Cortex of kidney (tissue), 1 donor: ENCODE measurements at places on chromosomes 11 and 22.
A peak's percentile ranks its signal among the peaks of the same experiment; 100 is the strongest.

DNA sequence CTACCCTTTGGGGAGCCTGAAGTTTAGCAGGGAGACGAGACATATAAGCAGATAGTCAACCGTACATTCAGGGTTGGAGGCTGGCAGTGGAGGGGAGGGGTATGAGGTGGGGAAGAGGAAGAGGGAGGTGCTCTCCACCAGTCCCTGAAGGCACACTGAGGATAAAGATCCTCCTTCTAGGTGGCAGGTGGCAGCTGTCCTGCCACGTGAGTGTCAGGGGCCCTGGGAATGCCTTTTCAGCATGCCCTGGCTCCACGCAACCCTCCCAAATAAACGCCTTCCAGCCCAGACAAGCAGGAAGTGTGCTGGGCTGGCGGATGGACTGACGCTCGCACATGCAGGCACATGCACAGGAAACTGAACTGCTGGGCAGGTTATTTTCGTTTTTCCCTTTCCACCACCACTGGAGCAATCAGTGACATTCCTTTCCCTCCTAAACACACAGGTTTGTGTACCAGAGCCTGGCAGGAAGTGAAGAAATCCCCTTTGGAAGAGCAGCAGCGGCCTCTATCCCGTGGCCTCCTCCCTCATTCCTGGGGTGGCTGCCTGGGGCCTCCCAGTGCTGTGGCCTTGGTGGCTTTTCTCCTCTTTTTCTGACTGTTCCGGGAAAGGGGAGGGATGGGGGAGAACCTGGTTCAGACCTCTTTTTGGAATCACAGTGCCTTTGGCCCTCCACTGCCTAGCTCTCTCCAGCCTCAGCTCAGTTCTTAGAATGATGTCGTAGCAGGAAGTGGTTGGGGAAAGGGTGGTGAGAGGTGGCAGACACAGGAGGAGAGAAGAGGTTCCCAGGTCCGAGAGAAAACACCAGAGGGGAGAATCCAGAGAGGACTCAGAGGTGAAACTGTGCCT, 157.0 kb upstream of the TIMP3 start:
- DNase-seq = no peak

GRCh38 chr22:47439643-47440265, 677.3 kb downstream of the TBC1D22A start:
- DNase-seq = no peak

DNA sequence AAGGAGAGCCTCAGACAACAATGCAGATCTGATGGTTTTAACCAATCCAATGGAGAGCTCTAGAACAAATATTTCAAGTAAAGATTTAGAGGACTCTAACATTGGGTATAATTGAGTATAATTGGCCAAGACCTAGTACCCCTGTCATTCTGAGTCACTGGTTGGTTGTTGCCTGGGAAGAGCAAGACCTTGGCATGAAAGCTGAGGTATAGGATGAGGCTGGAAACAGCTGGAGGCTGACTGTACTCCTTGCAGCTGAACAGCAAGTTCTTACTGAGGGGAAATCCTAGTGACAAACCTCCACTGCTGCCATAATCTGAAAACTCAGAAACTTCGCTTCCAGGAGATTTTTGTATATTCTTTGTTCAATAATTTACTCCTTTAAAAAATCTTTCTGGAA, 54.3 kb upstream of the MUC15 start:
- no peak for DNase-seq

DNA sequence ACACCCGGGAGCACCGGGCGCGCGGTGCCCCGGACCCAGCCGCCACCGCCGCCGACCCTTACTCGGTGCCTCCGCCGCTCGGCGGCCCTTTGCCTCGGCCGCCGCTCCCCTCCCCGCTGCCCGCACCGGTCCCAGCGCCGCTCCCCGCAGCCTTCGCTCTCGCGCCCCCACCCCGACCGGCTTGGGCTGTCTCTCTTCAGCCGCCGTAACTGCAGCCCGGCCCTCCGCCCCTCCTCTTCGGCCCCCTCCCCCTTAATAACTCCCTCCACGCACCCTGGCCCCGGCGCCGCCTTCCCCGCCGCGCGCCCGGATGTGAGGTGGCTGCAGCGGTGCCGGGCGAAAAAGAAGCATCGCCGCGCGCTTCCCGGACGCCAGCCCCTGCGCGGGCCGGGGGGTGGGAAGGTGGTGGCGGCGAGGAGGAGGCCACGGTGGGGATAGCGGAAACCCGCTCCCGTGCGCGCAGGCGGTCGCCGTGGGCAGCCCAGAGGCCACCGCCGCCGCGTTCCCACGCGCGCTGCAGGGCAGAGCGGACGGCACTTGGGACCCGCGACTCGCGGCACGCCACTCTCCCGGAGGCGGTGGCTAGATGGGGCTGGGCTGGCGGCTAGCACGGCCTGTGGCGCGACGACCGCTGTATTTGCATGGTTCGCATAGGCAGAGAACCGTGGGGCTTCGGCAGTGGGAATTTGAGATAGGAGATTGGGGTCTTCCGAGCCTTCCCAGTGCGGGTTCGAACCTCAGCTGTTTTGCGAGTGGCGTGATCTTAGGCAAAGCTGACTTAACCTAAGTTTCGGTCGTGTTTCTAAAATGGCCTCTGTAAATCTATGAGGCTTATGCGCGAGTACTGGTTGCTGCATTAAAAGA, at the start of gene EIF4ENIF1:
TSS of gene EIF4ENIF1 (minus strand) at position 211 of the 864 bp plus-strand sequence. CDS start 1,124 bp downstream, outside the sequence.
- DNase-seq = peak; percentile 49

DNA sequence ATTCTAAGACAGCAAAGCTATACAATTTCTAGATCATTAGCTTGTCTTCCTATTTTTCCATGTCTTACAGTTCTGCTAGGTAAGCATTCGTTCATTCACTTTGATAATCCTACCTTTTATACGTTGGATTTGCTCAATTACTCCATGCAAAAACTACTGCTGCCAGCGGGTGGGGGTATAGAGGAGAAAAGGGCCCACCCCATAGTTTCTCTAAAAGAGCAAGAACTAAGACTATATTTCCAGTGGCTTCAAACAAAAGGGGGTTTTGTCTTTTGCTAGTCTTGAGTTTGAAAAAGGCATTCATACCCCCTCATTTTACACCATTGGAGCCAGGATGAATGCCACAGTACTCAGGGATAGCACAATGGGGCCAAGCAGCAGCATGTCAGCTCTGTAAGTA, 155.7 kb downstream of the WT1 start:
- no peak for DNase-seq

- no peak for DNase-seq
Observed at GRCh38 chr11:86070142-86071056, 1.5 kb upstream of the PICALM start.

DNA sequence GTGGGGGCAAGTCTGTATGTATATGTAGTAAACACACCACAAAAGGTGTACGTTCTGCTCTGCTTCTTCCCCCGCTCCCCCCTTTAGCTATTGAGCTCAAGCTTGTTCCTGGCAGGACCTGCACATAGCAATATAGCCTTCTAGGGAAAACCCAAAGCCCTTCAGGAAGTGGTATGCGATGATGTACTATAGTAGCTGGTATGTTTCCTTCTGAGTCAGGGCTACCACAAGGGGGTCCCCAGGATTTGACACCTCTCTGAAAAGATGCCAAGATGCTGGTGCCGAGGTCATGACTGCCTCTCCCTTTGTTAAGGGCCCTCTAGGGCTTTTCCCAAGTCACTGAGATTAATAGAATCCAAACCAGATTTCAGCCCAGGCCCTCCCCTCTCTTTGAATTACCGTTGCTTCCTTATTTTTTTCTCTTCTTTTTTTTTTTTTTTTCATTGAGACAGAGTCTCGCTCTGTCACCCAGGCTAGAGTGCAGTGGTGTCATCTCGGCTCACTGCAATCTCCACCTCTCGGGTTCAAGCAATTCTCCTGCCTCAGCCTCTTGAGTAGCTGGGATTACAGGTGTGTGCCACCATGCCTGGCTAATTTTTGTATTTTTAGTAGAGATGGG, 268.4 kb downstream of the ETS1 start:
- DNase-seq = no peak

- no peak for DNase-seq
Observed at GRCh38 chr22:23237201-23237798, 57.0 kb downstream of the BCR start.

GRCh38 chr11:64947208-64947814, 11.6 kb upstream of the GPHA2 start:
- no peak for DNase-seq

DNA sequence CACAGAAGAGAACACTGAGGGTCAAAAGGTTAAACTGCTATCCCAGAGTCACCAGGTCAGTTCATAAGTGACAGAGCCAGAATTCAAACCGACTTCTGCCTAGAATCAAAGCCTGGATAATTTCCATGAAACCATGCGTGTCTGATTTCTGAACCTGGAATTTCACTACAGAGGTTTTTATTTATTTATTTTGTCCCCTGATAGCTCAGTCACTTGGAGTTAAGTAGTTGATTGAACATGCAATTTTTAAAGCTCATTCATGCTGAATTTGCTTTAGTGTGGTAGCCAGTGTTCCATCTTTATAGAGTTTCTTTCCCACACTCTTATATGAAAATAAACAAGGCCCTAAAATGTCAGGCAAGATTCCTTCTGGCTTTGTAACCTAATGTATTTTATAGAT, 93.2 kb downstream of the NAV2 start:
- no peak for DNase-seq

DNA sequence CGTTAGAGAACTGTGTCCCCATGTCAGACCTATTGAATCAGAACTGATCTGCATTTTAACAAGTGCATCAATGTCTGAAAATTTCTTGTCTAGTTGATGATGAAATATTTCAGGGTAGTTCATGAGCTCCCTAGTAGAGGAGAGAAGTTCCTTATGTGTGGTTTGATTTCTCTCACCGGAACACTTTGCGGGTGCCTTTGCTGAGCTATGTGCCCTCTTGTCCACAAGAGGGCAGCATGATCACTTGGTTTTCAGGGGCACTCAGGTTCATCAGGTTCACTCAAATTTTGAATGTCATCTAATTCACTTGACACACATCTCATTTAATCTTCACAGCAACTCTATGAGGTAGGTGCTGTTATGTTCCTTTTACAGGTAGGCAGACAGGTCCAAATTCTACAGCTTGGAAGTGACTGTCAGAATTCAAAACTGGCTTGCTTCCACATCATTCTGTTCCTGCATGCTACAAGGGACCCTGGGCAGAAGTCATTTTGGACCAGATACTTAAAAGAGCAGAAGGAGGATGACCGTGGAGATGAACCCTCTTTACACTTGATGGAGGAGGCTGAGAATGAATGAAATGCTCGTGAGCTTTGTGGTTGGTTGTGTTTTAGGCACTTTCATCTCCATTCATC, 55.6 kb downstream of the P4HA3 start:
- no peak for DNase-seq

GRCh38 chr11:111698852-111699559, 67.2 kb downstream of the PPP2R1B start:
- no peak for DNase-seq

- no peak for DNase-seq
Observed at GRCh38 chr11:10483584-10483983, 28.5 kb downstream of the AMPD3 start.

GRCh38 chr11:120903686-120904085, 120.2 kb upstream of the TBCEL start:
- DNase-seq = no peak

DNA sequence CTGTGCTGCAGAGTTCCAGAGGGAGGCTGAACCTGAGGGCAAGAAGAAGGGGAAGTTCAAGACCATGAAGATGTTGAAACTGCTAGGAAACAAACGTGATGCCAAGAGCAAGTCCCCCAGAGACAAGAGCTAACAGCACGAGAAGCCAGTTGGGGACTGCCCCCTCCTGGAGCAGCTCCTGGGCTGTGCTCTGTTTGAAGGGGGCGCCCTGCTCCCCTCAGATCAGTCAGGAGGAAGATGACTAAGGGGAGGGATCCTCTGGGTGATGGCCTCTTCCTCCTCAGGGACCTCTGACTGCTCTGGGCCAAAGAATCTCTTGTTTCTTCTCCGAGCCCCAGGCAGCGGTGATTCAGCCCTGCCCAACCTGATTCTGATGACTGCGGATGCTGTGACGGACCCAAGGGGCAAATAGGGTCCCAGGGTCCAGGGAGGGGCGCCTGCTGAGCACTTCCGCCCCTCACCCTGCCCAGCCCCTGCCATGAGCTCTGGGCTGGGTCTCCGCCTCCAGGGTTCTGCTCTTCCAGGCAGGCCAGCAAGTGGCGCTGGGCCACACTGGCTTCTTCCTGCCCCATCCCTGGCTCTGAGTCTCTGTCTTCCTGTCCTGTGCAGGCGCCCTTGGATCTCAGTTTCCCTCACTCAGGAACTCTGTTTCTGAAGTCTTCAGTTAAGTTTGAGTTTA, 12.6 kb downstream of the C22orf23 start:
- no peak for DNase-seq

GRCh38 chr22:49464037-49464436, 363.6 kb downstream of the BRD1 start:
- DNase-seq = no peak

DNA sequence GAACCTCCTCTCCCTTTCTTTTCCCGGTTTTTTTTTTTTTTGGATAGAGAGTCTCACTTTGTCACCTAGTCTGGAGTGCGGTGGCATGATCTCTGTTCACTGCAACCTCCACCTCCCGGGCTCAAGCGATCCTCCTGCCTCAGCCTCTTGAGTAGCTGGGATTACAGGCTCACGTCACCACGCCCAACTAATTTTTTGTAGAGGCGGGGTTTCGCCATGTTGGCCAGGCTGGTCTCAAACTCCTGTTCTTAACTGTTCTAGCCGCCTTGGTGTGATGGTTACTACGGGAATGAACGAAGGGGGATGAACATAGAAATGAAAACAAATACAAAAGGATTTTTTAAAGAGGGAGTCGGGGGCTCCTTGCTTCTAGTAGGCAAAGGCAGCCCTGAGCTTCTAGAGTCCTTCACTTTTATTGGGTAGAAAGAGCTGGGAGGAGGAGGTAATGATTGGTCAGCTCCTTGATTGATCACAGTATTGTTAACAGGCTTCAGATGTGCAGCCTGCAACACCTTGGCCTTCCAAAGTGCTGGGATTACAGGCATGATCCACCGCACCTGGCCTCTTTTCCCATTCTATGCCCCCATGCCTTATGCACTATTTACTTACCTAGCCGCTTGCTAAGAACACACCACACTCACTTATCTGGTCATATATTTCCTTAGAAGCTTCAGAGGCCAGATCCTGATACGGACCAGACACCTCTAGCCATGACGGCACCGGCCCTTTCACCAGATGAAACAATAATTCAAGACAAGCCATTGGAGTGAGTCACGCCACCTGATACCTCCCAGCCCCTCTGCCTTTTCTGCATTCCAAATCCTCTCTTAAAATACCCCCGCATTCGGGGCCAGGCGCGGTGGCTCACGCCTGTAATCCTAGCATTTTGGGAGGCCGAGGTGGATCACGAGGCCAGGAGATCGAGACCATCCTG, 20.7 kb downstream of the SUSD2 start:
- no peak for DNase-seq

DNA sequence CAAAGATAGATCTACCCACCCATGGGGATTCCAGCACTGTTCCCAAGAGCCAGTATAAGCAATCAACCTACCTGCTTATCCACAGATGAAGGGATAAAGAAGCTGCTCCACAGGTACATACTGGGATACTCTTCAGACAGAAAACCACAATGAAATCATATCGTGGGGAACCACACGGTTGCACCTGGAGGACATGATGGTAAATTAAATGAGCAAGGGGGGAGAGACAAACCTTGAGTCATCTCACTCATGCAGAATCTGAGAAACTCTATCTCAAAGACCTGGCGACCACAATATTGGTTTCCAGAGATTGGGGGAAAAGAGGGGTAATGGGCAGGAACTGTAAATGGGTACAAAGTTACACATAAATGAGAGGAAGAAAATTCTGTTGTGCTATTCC, 14.5 kb downstream of the RGL4 start:
- DNase-seq = no peak
